ENCODE measurements at places on chromosomes 3 and 15.

- DNase-seq, result no peak
Measured at GRCh38 chr15:62119227-62119864, 45.7 kb downstream of the C2CD4B start.

- DNase-seq, result peak; percentile 65
Measured at GRCh38 chr15:77627067-77627466, 5.6 kb downstream of the LINGO1 start.

DNA sequence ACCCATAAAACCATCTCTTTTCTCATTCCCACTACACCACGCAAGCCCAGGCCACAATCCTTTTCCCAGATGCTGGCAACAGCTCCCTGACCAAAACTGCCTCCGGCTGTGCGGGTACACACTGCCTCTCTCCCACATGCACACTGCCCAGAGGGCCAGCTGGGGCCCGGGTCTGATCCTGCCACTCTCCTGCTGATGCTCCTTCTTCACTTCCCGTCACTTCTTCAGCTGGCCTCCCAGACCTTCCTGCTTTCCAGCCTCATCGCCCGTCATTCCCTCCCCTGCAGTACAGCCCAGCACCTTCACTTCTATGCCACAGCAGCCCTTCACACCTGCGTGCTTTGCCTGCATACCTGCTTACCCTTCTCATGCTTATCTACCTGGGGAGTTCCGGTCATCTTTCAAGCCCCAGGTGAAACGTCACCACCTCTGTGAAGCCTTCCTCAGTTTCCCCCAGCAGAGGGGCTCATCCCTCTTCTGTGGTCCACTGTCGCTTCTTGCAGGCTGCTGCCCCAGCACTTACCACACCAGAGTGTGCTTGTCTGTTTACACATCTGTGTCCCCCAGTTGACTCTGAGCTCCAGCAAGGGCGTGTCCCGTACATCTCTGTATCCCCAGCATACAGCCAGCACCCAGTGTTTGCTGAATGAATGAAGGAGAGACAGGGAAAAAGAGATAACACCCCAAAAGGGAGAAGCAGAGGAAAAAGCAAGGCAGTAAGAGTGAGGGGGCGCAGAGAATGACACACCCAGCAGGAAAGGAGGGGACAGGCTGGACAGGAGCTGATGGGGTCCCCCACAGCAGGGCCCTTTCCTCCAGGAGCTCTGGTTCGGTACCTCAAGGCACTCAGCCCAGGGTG is 22.2 kb downstream of the GRAMD2A start:
- DNase-seq, result no peak

GRCh38 chr3:14142567-14143270 is 17.9 kb downstream of the TMEM43 start:
- DNase-seq, result no peak

- no peak for DNase-seq
Measured at GRCh38 chr3:179436517-179436916, 14.8 kb downstream of the GNB4 start.

DNA sequence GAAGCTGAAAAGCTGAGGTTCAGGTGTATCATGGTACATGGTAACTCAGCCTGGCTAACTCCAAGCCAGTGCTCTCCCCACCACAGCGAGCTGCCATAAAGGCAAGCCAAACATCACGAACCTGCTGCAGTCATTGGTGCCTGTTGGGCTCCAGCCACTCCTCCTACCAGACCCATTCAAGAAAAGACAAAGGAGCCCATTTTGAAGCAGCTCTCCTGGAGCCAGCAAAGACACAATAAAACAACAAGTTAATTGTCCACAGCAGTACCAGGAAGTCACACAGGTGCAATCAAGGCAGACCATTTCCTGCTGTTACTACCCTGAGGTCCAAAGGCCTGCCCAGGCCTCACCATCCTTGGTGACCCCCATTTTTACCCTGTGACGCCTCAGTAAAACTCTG is 77.6 kb downstream of the DAPK2 start:
- no peak for DNase-seq

DNA sequence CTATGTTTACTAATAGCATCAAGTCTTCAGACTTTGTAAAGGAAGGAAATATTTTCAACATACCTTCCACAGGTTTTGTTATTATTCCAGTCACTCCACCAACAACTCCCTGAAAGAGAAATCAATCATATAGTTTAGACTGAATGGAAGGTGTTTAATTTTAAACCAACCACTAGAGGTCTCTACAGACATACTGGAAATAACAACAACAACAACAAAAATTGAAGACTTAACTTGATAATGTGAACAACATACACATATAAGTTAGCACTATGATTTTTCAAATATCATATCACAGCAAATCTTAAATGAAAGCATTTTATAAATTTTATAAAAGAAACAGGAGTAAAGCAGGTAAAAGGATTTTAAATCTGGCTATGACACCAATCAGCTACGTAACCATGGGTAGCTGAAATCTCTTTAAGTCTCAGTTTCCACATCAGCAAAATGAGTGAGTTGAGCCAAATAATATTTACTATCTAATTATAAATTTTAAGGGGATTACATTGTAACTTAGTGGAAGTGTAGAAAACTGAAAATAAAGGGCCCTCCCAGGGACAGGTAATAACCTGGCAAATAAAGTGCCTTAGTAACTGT is 188.2 kb downstream of the VPS13C start:
- peak; percentile 13 for DNase-seq

GRCh38 chr3:94069194-94069813 is 6.4 kb downstream of the NSUN3 start:
- no peak for DNase-seq

GRCh38 chr15:31328428-31328968 is 1.9 kb downstream of the KLF13 start:
- no peak for DNase-seq

- no peak for DNase-seq
Measured at GRCh38 chr15:73079565-73079964, 27.3 kb downstream of the NEO1 start.

DNA sequence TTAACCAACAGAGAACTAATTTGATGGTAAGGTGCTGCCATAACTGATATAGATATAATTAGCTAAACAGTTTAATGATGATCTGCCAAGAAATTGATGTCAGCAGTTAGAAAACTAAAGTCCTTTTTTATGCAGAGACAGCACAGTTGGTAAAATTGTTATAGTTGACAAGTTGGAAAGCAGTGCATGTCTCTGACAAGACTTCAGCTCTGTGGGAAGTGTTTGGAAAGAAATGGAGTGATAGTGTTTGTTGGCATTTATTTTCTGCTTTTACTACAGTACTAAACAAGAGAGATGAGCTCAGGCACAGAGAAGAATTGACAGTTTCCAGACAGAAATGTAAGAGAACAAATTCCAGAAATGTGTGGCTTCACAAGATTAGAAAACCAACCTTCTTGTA is 523.5 kb upstream of the BCHE start:
- no peak for DNase-seq

DNA sequence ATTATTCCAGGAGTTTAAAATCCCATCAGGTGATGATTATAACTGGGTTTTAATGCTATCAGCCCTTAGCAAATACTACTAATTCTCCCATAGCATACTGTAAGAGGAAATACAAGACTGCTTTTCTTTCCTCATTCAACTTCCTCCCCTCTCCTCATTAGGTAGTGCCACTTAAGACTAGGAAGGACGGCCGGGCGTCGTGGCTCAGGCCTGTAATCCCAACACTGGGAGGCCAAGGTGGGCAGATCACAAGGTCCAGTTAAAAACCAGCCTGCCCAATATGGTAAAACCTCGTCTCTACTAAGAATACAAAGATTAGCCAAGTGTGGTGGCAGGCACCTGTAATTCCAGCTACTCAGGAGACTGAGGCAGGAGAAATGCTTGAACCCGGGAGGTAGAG is 14.7 kb downstream of the NDUFAF1 start:
- DNase-seq, result no peak

GRCh38 chr3:141710888-141711616 is 27.0 kb upstream of the RNF7 start:
- no peak for DNase-seq

DNA sequence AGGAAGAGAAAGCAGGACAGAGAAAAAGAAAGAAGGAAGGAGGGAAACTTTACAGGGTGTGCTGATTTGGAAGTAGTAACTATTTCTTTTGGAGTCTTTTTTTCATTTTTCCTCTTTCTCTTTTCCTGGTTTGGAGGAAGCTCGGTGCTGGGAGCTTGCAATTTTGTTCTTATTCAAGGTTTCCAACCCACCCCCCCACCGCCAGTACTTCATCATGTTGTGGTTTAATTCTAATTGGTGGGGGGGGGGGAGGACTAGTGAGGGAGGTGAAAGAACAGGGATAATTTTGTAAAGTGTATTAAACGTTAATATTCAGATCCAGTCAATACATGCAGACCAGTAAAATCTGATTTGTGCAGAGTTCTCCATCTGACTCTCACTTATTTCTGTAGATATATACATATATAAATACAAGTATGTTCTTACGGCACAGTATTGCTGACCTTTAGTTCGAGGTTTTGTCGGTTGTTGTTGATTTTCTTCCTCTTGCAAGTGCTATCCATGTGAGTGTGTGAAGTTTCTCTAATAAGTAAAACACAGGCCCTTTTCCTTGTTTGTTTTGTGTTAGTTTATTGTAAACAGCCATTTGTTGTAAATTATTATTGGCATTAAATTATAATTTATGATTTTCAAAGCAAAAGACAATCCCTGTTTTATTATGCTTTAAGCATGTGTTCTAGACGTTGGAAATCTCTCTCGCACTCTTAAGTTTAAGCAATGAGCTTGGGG is 9.3 kb downstream of the NR2F2 start:
- no peak for DNase-seq

GRCh38 chr3:181230258-181230657 is 240.7 kb upstream of the DNAJC19 start:
- DNase-seq, result no peak

DNA sequence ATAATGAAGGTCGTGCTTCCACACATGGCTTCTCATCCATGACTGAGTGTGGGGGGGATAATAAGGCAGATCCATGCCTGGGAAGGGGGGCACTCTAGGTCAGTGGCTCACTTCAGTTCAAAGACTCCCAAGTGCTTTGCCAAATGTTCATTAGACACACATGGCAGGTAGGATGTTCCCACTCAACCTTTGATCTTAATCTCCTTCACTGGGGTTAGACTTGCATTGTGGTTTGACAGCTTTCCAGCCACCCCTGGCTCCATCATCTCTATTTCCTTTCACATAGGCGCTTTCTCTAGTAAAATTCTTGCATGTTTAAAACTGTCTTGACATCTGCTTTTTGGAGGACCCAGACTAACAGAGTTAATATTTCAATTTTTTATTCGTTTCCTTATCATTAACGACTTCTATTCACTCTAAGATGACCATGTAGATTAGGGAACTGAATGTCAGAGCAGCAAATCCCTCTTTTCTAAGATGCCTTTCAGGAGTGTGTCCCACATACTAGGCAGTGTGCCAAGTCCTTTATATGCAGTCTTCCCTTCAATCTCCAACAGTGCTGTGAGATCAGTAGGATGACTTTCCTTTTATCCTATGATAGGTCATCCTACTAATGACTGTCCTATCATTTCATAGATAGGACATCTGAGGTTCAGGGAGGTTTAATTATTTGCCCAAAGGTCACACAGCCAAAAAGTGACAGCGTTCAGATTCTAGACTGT is 57.9 kb downstream of the BTD start:
- no peak for DNase-seq

GRCh38 chr3:143786219-143787191 is 61.8 kb downstream of the SLC9A9 start:
- no peak for DNase-seq

DNA sequence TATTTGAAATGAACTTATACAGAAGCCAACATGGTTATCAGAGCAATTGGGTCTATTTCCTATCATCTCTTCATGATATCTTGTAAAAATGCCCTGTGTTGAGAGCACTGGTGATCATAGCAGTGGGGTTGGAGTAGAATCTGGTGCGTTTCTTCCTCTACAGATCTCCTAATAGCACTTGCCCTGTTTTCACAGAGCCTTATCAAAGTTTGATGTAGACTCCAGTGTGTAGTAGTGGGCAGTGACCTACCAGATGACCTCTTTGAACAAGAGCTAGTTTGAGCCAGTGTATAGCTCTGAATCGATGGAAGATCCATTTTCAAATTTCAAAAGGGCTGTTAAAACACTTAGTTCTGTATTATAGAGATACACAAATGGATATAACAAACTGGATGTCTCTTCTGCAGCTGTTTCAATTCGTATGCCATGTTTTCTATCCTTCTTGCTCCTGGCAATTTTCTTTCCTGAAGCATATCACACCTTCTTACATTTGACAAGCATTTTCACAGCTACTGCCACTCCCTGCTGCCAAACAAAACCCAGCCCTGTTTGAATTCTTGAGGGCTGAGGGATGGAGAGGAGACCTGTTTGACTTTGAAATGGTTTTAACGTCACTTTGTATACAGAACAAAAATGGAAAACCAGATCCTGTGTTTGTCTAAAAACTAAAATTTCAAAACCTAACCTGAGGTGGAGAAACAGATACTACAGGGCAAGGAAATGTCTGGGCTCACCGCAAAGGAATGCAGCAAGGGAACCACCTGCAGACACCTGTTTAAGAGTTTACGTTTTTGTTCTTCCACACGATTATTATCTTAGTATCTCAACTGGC is 354.5 kb upstream of the TPRG1 start:
- no peak for DNase-seq

DNA sequence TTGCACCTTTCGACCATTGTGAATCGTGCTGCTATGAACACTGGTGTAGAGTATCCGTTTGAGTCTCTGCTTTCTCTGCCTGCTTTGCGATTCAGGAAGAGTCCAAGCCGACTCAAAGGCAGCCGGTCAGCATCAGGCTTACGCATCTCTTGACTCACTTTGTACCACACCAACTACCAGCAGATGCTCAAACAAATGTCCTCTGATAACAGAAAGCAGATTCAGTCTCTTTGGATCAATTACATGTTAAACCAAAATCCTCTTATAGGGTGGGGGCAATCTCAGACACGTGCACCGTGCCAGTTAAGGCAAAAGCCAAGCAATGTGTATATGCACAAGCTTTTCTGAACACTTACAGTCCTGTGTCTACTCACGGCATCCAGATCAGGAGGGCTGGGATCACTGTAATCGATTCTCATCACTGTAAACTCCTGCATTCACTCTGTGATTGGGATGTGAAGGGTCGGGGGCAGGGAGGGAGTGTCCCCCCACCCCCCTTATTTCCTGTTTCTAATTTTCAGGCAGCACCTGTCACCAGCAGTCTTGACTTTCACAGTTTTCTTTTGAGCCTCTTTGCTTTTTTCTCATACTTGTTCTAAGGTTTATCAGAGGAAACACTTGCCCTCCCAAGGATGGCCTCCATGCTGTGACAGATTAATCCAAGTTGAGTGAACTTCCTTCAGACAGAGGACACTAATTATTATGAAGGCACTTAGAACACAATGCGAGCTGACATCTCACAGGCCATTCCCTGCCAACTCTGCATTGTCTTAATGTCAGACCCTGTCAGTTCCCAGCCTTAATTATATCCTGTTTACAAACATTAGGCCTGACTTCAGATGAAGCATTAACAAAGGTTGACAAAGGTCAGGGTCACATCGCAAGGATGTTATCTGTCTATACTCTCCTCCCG is 153.5 kb downstream of the MECOM start:
- DNase-seq, result no peak

GRCh38 chr3:76096036-76096435 is 310.7 kb upstream of the ZNF717 start:
- DNase-seq, result no peak
